Tibial nerve (tissue), 4 donors: ENCODE measurements at places on chromosomes 1 and 21. TPM values are rescaled to one million over a fixed set of nuclear protein-coding genes. Genes with fewer than 3 reads are reported as not detected.

LCE5A gene
- total RNA-seq, result not detected

FAM131C gene
- not detected for total RNA-seq

PPM1J gene
- total RNA-seq, result 3.3 TPM

ZNF648 gene
- total RNA-seq, result 1.5 TPM

SLC44A5 gene
- total RNA-seq, result not detected

PTGFR gene
- total RNA-seq, result 15.5 TPM

CD1B gene
- not detected for total RNA-seq

RXFP4 gene
- total RNA-seq, result not detected

ADAMTS5 gene
- 18.2 TPM for total RNA-seq

FMO2 gene
- 25.7 TPM for total RNA-seq

TEX38 gene
- total RNA-seq, result not detected

UTS2 gene
- not detected for total RNA-seq

BTBD8 gene
- 9.8 TPM for total RNA-seq
